Tibial nerve (tissue), 4 donors: ENCODE measurements at places on chromosomes 7 and 10.

DNA sequence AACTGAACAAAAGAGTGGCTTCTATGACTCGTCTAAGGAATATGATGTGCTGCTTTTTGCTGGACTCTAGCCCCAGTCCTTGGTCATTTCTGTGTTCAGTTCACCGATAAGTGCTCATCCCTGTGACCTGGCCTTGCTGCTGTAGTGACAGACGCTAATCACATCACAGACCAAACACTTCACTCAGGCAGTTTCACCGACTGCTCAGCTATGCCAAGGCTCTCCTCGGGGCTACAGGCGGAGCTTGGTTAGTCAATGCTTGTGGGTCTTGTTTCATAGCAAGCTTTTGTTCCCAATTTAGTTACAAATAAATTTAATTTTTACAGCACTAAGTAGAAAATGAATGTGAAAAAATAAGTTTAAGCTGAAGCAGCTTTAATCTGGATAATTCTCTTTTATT lies 190.8 kb upstream of the PRKCQ start:
- DNase-seq, result no peak

- no peak for DNase-seq
Measured at GRCh38 chr10:24503461-24504320, 220.0 kb downstream of the ARHGAP21 start.

DNA sequence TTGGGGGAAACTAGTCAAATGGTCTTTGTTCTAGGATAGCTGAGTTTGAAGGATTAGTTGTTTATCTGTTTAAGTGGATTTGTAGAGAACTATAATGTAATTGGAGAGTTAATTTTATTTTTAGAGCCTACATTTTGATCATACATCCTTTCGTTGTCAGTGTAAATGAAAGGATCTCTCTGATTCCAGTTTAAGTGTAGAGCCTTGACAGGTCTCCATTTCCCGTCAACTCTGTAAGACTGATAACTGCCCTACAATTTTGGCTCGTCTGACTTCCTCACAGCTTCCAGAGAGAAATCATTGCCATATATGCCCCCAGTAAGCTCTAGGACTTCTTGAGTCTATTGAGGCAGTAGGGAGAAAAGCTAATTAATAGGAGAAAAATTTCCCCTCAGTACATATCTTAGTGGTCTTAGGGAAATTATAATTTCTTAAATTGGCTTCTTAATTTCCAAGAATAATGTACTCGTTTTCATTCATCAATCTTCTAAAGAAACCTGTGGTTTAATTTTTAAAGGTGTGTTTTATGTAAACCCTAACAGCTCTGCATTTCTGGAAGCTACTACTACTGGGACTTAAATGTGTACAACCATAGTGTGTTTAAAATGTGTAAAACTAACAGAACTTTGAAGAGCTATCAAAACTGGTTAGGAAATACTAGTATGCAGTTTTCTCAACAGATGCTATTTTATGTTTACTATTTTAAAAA lies 3.8 kb downstream of the KMT2E start:
- DNase-seq, result no peak

- DNase-seq, result no peak
Measured at GRCh38 chr10:2079603-2080078, 342.3 kb upstream of the ADARB2 start.

GRCh38 chr10:64041989-64042490 lies 520.8 kb downstream of the REEP3 start:
- DNase-seq, result no peak

- no peak for DNase-seq
Measured at GRCh38 chr7:117347962-117348672, 25.3 kb upstream of the WNT2 start.

GRCh38 chr7:50660040-50660829 lies 95.0 kb upstream of the DDC start:
- DNase-seq, result no peak

DNA sequence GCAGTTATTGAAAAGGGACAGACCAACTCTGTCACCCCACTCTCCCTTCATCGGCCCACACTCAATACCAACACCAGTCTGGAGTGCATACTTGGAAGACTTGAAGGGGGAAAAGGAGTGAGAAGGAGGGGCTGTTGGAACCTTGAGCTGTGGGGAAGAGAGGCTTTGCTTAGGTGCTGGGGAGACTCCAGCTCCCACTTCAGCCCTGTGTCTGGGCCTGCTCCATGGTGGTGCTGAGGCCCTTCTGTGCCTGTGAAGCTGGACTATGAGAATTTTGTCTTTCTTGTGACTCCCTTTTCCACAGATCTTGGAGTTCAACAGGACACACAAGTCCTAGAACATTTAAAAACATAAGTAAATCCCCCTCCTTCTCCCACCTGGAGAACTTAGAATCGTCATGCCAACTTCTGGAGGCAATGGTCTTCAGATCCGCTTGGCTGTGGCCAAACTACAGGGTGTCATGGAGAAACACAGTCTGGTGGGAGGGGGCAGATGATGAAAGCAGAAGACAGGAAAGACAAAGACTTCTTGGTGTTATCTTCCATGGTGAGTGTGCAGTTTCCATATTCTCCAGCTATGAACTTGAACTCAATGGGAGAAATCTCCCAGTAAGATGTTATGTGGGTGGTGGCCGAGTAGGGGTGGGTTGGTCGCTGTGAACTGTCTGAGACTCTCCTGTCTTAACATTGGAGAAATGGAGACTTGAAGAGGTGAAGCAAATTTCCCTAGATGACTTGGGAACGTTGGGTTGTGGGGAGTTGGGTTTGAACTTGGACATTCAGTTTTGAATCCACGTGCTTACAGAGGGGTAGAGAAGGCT lies 18.4 kb upstream of the GIMAP8 start:
- DNase-seq, result no peak

- no peak for DNase-seq
Measured at GRCh38 chr10:122352817-122353525, 21.5 kb upstream of the PLEKHA1 start.

GRCh38 chr7:156055206-156055822 lies 243.1 kb upstream of the SHH start:
- no peak for DNase-seq

DNA sequence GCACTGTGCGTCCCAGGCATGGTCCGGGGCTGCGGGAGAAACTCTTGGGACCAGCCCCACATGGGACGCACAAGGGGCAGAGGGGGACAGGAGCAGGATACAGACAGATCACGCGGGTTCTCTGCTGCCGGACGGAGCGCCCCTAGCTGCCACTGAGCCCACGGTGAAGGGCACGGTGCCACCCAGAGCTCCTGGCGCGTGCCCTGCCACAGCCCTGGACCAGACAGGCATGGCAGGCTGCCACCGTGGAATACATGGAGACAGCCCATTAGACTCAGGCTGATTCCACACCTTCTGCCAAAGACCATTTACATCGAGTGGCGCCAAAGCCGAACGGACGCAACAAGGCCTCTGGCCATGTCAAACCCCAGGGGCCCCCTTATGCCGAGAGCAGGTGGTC lies 90.4 kb downstream of the MAD1L1 start:
- DNase-seq, result no peak

- no peak for DNase-seq
Measured at GRCh38 chr7:86668315-86668714, 24.6 kb downstream of the GRM3 start.

DNA sequence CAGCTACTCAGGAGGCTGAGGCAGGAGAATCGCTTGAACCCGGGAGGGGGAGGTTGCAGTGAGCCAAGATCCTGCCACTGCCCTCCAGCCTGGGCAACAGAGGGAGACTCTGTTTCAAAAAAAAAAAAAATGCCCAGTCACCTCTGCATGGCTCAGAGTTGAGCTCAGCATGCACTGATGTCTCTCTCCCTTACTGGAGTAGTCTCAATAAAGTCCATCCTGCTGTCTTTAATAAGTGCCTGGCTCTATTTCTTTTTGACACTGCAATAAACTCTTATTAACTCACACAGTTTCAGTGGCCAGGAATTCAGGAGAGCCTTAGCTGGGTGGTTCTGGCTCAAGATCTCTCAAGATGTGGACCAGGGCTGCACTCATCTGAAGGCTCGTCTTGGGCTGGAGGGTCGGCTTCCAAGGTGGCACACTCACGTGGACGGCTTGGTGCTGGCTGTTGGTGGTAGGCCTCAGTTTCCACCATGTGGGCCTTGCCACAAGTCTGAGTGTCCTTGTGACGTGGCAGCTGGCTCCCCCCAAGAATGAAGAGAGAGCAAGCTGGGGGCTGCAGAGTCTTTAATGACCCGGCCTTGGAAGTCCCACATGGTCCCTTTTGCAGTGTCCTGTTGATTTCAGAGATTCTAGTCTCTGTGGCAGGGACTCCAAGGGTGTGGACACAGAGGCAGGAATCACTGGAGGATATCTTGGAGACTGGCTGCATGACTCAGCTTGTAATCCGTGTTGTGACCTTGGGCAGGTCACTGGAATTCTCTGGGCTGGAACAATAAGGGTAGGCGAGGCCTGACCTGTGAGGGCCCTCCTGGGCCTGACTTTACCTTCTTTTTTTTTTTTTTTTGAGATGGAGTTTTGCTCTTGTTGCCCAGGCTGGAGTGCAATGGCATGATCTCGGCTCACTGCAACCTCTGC lies 85.9 kb upstream of the KMT2C start:
- no peak for DNase-seq

GRCh38 chr10:78707745-78708144 lies 361.0 kb upstream of the ZMIZ1 start:
- DNase-seq, result no peak

DNA sequence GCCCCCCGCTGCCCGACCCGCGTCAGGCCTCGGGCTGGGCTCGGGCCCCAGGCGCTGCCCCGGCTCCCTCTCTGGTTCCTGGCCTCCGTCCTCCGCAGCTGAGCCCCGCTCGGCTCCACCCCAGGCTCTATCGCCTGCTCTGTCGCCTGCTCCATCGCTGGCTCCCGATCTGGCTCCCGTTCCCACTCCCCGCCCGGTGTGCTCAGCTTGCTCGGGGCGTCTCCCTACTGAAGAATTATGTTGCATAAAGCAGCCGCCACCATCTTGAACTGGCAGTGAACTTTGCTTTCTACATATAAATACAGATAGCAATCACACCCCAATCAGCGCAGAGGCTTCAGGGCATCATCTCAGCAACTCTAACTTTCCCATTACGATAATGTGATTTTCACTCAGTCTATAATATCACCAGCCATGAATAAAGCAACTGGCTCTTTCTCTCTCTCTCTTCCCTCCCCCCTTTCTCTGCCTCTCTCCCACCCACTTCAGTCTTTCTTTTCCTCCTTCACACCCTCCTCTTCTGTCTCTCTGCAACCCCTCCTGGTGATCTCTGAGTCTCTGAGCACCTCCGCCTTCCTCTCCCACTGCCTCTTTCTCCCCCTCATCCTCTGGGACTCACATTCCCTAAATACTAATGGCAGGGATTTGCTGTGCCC lies 43.3 kb upstream of the BTRC start:
- DNase-seq, result no peak
